ENCODE measurements at places on chromosomes 4 and X.

DNA sequence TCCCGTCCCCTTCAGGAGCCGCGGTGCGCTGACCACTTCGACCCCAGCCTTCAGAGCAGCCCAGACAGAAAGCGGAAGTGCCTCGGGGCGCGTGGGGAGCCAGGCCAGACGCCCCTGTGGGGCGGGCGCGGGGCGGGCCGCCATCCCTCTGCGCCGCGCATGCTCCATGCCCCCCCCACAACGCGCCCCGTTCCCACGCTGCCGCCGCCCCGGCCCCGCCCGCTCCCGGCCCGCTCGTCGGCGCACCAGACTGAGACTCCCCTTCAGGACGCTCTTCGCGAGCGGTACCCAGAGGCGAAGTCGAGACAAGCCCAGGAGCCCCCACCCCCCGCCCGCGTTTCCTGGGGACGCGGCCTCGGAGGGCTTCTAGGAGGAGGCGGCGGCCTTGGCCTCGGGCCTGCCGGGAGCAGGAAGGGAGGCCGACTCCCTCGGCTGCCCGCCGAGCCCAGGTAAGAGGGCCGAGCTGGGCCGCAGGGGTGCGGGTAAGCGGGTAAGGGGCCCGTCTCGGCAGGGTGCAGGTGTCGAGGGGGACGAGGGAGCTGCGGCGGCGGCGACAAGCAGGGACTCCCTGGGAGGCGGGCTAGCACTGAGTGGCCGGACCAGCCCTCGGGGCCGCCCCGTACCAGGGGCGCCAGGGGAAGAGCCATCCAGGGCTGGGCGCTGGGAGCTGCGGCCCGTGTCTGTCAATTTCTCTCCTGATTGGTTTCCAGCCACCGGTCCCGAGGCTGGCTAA is at the start of gene ZFP92:
ZFP92 (plus strand) TSS at position 218 of the 733 bp plus-strand sequence. CDS start 6,851 bp downstream, outside the sequence.
- DNase-seq: peak; percentile 39

DNA sequence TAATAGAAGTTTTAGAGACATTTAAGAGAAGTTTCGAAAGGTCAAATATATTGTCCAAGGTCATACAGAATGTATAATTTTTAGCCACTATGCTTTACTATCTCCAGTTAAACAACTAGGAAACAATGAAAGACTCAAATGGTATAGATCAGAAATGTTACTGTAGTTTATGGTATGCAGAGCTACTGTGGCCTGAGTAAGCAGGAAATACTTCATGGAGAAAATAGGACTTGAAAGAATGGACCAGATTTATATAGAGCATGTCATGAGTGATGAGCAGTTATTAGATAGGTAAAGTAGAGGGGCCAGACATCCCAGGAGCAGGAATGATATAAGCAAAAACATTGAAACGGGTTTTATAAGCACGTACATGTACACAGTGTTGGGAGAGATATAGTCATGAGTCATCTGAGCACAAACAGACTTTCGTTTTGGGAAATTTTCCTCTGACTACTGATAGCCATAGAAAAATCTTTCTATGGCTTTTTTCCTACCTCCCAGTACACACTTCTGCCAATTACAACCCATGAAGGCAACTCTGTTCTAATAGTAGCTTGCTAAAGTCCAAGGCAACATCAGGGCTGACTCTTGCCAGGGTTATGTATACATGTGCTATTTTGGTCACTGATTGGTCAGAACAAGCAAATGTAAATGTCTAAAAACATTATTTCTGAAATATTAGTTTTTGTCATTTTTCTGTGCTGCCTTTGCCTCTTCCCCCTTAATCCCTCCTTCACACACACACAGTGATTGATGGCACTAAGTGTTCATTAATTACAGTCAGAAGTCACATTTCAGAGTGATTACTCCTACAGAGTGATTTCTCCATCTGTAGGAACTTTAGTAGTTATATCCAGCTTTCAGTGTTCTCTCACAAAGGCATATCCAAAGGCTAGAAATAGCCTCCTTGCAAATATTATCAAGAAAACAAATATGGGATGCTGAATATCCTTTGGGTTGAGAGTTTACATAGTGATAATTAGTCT is 198.7 kb downstream of the ENOX2 start:
- no peak for DNase-seq

GRCh38 chr4:93152491-93152890 is 676.1 kb upstream of the ATOH1 start:
- DNase-seq: no peak

- no peak for DNase-seq
These were observed 108.3 kb upstream of the INPP4B start for GRCh38 chr4:142954415-142954814.

GRCh38 chrX:136623396-136623795 is 24.6 kb upstream of the CD40LG start:
- no peak for DNase-seq
